ENCODE measurements at places on chromosomes 7 and 10. TPM values are rescaled to one million over a fixed set of nuclear protein-coding genes. Genes with fewer than 3 reads are reported as not detected.

DNA sequence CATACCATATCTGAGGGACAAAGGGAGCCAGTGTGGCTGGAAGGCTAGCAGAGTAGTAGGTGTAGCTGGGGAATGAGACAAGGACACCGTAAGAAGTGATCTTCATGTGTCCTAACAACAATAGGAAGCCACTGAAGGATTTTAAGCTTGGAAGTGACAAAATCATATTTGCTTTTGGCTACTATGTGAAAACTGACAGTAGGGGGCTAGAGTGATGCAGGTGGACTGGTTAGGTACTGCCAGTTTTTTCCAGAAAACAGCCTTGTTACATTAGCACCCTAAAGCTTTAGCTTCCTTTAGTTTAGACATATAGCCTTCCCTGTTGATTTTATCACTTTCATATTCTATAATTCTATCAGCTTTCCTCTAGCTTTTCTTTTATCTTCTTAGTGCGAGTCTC, 637.1 kb downstream of the ANKRD7 start:
- no peak for DNase-seq

DNA sequence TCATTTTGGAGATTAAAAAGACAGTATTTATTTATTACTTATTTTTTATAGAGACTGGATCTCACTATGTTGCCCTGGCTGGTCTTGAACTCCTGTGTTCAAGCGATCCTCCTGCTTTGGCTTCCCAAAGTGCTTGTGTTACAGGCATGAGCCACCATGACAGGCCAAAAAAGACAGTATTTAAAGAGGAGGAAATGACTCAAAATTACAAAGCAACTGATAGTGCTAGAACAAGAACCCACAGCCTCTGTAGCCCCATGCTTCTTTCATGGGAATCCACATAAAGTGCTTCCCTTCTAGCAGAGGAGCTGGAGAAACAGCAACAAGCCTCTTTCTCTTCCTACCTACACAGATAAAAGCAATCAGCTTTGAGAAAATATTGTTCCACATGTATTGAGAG, 230.7 kb upstream of the PODXL start:
- DNase-seq = no peak

Gene RBP4
- not detected for polyA plus RNA-seq

DNA sequence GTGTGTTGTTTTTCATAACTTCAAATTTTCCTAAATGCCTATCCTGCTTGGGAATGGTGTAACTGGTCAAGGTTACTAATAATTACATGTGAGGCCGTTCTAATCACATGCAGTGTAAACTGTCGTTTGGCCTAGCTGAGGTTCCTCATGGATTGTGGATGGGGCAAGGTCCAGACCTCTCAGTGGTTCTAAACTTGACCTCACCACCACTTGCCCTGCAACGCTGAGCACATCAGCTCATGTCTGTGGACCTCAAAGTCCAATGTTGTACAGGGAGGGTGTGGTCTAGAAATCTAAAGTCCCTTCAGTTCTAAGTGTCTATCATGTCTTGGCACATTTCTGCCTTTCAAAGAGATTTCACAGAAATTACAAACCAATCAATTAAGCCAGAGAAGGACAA, 15.6 kb downstream of the RBP3 start:
- no peak for DNase-seq

GRCh38 chr7:14843755-14844154, 58.8 kb downstream of the DGKB start:
- no peak for DNase-seq

Gene MNX1
- not detected for polyA plus RNA-seq

GRCh38 chr7:130887957-130888371, 154.0 kb upstream of the KLF14 start:
- no peak for DNase-seq

Gene SEC31B
- 2.3 TPM for polyA plus RNA-seq

GRCh38 chr10:33612551-33612950, 278.1 kb upstream of the NRP1 start:
- no peak for DNase-seq

DNA sequence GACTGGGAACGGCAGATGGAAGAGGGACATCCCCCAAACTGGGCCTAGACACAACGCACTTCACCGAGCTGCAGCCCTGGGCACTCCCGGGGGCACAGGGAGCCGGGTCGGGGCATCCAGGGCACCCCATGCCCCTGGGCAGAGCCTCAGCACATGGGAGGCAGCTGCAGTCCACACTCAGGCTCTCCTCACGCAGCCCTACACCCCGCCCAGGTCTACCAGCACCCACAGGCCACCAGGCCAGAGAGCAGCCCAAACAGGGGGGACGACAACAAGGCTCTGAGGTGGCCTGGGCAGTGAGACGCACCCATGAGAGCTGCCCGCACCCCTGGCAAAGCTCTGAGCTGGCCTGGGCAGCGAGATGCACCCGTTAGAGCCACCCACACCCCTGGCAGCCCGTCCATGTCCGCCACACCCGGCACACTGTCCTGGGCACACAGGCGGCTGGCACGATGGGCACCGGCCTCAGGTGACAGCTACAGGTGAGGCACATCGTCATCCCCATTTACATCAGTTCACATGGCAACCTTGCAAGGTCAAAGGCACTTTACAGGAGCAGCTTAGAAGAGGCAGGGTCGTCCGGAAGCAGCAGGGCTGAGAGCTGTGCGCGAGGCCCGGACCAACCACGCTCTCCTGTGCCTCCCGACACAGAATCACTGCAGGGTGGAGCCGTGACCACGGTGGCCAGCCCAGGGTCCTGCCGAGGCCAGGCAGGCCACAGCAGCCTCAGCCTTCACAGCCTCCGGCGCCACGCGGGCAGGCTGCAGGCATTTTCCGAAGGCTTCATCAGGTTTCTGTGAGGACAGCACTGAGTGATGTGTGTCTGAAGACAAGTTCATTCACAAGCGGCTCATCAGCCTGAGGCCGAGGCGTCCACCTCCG, 228.6 kb downstream of the MAD1L1 start:
- DNase-seq = no peak

GRCh38 chr10:104020020-104020419, 53.1 kb downstream of the SLK start:
- no peak for DNase-seq

Gene MRC1
- not detected for polyA plus RNA-seq

Gene TDRD1
- 0.14 TPM for polyA plus RNA-seq

Gene HOXA10
- polyA plus RNA-seq = 0.09 TPM

- DNase-seq = peak; percentile 18
Measured at GRCh38 chr10:21278491-21279216, 246.8 kb downstream of the SKIDA1 start.

Gene CHCHD1
- polyA plus RNA-seq = 52.6 TPM

Gene RET
- polyA plus RNA-seq = 0.06 TPM

- no peak for DNase-seq
Measured at GRCh38 chr7:2017481-2017891, 215.3 kb downstream of the MAD1L1 start.

DNA sequence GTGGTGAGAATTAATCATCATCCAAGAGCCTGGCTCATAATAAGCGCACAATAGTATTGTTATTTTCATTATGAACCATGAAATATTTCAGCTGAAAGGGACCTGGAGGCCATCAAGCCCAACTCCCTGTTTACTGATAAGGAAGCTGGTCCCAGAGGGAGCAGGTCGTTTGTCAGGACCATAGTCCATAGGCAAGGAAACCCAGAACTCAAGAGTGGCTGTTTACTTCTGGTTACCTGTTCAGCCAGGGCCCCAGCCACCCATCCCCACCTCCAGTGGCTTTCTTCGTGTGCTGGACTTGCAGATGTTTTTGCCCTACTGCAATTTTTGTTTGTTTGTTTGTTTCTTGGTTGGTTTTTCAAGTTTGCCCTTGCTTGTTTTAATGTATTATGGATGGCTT, 152.0 kb downstream of the TPST1 start:
- no peak for DNase-seq

Gene SLC29A3
- polyA plus RNA-seq = 11.0 TPM

- no peak for DNase-seq
Measured at GRCh38 chr10:25651534-25651933, 282.5 kb upstream of the MYO3A start.

GRCh38 chr7:101519324-101520023, 109.6 kb downstream of the MYL10 start:
- DNase-seq = no peak

GRCh38 chr10:133166828-133167692, 7.0 kb downstream of the KNDC1 start:
- DNase-seq = no peak

- DNase-seq = peak; percentile 47
Measured at GRCh38 chr10:16777473-16778370, 39.5 kb downstream of the RSU1 start.

Gene ARHGEF5
- 3.0 TPM for polyA plus RNA-seq

Gene C10orf67
- 0.26 TPM for polyA plus RNA-seq

DNA sequence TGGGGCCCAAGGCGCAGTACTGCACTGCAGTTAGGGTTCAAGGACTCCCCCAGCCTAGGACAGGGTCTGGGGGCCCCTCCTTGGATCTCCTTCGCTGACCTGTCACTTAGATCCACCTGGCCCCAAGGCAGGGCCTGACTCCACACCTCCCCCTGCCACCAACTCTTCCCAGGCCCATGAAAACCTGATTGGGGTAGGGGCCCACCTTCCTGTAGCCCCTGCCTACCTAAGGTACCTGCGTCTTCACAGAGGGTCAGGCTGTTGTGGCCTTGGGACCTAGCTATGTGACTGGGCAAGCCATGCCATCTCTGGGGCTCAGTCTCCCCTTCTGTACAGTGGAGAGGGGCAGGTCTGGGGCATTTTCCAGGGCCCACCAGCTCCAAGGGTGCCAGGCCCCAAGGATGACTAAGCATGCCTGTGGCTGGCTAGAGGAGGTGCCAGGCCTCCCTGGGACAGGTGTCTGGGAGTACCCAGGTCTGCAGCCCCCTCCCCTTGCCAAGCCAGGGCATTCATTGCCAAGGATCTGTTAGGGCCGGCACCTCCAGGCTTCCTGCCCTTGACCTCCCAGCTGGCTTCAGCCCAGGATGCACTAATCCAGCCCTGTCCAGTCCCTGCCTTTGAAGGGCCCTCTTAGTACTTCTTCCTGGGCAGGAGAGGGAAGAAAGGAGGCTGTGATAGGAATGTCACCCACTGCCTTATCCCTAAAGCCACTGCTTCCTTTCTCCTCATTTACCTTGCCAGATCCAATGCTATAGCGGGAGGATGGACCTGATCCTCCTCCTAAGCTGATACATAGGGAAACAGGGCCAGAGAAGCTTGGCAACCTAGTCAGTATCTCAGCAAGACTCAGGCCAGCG, 1.3 kb downstream of the LIMK1 start:
- DNase-seq = no peak

Gene MTG1
- 38.5 TPM for polyA plus RNA-seq

- DNase-seq = no peak
Measured at GRCh38 chr7:91957232-91957631, 16.6 kb downstream of the AKAP9 start.

- DNase-seq = no peak
Measured at GRCh38 chr7:28410628-28411531, 1.4 kb upstream of the CREB5 start.

DNA sequence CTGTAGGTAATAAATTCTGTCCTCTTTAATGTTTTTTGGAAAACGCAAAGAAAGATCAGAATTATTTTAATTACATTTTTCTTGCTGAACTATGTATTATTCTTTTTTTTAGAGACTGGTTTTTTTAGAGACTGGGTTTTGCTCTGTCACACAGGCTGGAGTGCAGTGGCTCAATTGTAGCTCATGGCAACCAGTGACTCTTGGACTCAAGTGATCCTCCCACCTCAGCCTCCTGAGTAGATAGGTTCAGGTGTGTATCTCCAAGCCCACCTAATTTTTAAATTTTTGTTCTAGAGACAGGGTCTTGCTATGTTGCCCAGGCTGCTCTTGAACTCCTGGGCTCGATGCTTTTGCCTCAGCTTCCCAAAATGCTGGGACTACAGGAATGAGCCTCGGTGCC, 5.3 kb upstream of the DENND10 start:
- no peak for DNase-seq

GRCh38 chr7:23065974-23066373, 39.6 kb upstream of the KLHL7 start:
- DNase-seq = no peak

DNA sequence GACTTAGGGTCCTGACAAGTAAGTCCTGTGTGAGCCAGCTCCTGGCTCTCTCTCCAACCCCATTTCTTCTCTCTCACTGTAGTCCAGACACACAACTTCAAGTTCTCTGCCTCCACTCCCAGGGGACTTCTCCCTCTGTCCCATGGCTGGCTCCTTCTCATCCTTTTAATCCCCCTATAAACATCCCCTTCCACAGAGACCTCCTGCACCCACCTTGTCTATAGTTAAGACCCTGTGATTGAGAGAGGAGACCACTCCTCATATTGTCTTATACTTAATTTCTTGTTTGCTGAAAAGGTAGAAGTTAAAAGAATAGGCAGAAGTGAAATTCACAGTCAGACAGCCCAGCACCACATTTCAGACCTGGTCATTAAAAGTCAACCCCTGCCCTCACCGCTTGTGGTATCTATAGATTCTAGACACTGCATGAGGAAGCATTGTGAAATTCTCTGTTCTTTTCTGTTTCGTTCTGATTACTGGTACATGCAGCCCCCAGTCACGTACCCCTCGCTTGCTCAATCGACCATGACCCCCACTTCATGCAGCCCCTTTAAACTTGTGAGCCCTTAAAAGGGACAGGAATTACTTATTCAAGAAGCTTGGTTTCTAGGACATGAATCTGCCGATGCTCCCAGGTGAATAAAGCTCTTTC, 125.6 kb upstream of the FRMD4A start:
- DNase-seq = no peak

DNA sequence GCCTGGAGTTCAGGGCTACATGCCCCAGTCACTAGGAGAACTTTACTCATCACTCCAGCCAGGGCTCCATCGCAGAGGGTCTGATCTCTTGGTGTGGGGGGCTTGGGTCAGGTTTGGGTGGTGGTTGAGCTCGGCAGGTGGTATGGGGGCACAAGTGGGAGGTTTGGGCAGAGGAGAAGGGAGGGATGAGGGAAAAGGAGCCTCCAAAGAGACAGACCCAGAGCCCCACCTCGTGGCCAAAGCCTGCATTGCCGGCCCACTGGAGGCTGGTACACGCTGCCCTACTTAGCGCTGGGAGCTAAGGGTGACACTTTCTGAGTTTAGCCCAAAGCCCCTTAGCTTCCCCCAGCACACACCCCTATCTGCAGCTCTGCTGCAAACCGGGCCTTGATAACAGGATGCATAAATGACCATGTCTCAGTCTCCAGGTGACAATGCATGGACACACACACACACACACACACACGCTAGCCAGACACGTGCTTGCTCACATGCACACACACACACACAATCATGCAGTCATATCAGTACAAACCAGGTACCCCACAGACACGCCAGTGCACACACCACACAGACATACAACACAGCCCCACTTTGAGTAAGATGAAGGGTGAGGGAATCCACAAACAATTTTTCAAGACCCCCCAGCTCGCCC, 14.7 kb downstream of the LZTS2 start:
- DNase-seq = peak; percentile 78

- no peak for DNase-seq
Measured at GRCh38 chr7:116159711-116160110, 50.6 kb upstream of the TES start.

Gene NEUROG3
- polyA plus RNA-seq = 0.15 TPM

GRCh38 chr7:146709451-146710027, 592.9 kb downstream of the CNTNAP2 start:
- DNase-seq = no peak

Gene TLX1
- not detected for polyA plus RNA-seq

DNA sequence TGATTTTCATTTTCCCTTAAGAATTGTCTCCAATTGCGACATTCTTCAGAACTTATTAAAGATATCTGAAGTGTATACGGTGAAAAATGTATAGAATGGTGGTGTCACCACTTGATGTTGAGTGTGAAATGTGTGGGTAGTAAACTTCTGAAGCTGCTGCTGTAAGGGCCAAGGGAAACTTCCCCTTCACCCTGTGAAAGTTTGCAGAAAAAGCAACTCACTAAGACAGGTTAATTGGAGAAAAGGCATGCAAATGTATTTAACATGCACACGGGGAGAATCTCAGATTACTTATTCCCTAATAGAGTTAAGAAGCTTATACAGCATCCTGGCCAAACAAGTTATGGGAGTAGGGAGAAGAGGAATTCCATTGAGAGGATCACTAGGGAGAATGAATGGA, 173.0 kb downstream of the NSUN6 start:
- no peak for DNase-seq
